ENCODE measurements at places on chromosomes 2 and 18. TPM values are rescaled to one million over a fixed set of nuclear protein-coding genes. Genes with fewer than 3 reads are reported as not detected.

DNA sequence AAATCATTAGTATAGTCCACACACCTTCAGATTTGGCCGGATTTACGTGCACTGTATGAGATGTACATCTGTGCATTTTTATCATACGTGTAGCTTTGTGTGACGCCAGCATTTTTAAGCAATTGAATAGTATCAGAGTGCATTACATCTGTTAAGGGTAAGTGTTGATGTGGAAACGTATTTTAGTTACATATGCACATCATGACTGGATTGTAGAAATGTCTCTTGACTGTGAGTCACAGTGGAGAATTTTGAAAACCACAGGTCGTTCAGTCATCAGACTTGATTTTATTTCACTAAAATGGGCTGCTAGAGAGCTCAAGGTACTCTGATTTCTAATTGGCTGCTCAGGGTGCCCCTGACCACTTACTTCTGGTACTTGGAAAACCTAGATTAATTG, 5.4 kb upstream of the GPBAR1 start:
- DNase-seq, result no peak

GRCh38 chr2:108858894-108859293, 72.3 kb downstream of the CCDC138 start:
- no peak for DNase-seq

DNA sequence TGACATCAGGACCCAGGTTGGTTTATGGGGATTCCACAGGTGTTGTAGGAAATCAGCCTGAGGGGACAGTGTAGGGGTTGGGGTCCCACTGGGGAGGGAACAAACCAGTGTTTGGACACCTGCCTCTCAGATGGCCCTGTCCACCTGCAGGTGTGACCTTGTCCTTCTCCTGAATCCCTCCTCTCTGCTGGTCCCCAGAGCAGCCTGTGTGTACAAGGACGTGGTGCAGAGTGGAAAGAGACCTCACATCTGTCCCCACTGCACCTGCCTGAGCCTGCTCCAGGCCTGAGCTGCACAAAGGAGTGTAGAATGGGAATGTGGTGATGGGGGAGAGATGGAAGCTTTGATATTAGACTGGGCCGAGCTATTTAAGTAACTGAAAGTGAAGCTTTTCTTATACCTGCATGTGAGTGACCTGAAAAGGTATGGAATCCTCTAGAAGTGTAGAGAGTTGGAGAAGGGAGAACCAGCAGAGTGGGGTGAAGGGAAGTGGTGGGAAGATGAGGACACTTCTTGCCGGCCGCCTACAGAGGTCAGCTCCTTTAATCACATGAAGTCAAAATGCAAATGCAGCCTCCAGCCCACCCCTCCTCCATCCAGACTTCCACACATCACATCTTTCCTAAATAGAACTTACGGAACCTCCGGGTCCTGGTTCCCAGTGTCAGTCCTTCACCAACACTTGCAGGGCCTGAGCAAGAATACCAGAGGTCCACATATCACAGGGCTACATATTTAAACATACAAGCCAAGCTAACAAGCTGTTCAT, 89.3 kb upstream of the SMAD2 start:
- DNase-seq, result no peak

DNA sequence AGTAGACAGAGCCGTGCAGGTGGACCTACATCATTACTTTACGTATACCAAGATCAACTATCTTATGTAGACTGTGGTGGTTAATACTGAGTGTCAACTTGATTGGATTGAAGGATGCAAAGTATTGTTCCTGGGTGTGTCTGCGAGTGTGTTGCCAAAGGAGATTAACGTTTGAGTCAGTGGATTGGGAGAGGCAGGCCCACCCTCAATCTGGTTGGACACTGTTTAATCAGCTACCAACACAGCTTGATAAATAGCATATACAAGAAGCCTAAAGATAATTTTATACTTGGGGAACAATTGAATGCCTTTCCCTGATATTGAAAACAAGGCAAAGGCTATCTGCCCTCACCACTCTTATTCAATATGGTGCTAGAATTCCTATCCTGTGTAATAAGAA, 604.2 kb upstream of the ZEB2 start:
- DNase-seq, result no peak

DNA sequence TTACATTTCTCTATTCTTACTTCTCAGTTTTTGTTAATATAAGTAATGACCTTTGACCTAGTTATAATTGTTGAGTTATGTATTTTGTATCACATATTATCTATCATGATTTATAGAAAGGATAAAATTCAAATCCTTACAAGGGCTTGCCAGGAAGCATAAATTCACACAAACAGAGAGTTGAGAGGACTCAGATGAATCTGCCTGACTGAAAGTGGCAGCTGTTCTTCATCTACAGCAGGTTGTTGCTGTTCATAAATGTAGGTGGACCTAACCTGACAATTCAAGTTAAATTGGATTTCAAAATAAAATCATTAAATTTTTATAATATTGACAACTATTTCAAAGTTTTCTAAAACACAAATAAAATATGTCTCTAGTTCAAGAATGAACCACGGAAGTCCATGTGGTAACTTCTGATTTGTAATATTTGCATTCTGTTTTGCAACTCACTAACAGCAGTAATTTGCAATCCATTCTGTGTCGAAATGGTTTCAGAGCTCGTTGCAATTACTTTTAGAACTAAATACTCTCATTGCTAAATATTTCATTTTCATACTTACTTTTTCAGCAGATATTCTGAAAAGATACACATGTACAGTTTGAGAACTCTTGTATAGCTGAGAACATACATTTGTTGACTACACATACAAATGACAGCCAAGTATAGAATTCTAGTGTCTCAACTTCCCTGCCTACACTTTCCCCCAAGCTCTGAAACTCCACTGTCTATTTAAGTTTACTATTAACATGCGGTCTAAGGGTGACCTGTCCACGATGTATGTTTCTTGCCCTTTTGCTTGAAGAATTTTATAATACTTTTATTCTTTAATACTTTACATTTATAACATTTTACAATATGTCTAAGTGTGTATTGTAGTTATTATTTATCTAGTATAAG, 25.7 kb downstream of the SCN7A start:
- no peak for DNase-seq

DNA sequence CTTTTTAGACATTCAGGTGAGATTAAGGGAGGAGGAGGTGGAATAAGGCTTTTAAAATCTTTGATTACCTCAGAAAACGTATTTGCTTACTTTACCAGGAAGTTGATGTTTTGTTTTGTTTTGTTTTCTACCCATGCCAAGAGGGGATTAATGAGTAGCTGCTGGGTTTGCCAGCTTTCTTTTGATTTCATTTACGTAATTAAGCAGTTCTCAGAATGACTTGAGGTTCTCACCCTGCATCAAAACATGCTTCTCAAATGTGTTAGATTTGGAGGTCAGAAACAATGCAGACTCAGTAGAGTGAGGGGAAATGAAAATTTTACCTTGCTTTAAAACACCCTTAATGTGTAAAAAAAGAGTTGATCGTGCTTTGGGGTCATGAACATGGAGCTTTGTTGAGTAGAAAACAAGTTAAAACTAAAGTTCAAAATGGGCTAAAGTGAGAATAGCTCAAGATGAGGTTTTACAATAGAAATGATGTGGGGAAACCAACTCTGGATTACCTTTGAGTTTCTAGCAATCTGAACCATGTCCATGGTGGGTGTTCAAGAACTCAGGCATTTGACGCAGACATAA, 217.1 kb upstream of the EPAS1 start:
- no peak for DNase-seq

DNA sequence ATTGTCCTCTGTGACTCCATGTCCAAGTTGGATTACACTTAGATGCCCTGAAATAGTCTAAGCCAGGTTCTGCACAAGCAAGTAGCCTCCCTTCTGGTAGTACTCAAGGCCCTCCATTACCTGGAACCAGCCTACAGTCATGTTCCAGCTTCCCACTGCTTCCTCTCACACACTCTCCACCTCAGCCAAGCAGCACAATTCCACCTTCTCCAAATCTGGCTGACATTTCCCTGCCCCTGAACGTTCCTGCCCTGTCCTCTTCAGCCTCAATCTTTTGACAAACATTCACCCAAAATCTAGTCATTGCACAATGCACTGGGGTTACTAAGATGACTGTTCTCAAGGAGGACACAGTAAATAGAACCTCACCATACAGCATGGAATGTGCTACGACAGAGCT, 95.3 kb upstream of the KLHL29 start:
- no peak for DNase-seq

The UGT1A5 gene
- total RNA-seq, result 0.51 TPM

The TWIST2 gene
- 21.8 TPM for total RNA-seq

The GALR1 gene
- total RNA-seq, result 0.21 TPM
